GM12878 (cell line): ENCODE measurements at places on chromosomes 2 and 18.

DNA sequence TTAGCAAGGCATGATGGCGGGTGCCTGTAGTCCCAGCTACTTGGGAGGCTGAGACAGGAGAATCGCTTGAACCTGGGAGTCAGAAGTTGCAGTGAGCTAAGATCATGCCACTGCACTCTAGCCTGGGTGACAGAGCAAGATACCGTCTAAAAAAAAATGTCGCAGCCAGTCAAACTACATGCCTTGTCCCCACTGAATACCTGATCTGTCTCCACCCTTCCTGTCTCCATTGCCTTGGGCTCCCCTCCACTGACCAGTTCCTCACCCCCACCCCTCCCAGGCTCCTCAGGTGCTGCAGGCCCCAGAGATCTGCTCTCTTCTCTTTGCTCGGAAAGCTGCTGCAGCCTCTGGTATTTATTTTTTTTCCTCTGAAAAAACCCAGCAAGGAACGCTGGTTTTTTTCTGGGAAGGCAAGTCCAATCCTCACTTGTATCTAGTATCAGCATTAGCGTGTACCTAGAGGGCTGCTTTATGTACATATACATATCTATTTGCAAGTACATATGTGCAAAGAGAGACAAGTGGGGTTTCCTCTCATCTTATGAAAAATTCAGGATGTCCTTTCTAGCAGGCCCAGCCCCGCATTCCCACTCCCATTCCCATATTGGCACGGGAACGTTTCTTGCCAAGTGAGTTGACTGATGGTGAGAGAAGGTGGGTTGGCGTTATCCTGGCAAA, 4.4 kb downstream of the PSD4 start:
- DNase-seq = no peak

DNA sequence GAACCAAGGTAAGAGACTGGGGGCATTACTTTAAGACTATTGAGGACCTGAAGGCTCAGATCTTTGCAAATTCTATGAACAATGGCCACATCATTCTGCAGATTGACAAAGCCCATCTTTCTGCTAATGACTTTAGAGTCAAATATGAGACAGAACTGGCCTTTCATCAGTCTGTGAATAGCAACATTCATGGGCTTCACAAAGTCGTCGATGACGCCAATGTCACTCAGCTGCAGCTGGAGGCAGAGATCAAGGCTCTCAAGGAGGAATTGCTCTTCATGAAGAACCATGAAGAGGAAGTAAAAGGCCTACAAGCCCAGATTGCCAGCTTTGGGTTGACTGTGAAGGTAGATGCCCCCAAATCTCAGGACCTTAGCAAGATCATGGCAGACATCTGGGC, 43.8 kb upstream of the SLC4A10 start:
- DNase-seq = no peak

GRCh38 chr18:10274301-10274700, 180.1 kb upstream of the APCDD1 start:
- DNase-seq = no peak

- no peak for DNase-seq
Observed at GRCh38 chr18:49880661-49881060, 67.3 kb upstream of the ACAA2 start.

DNA sequence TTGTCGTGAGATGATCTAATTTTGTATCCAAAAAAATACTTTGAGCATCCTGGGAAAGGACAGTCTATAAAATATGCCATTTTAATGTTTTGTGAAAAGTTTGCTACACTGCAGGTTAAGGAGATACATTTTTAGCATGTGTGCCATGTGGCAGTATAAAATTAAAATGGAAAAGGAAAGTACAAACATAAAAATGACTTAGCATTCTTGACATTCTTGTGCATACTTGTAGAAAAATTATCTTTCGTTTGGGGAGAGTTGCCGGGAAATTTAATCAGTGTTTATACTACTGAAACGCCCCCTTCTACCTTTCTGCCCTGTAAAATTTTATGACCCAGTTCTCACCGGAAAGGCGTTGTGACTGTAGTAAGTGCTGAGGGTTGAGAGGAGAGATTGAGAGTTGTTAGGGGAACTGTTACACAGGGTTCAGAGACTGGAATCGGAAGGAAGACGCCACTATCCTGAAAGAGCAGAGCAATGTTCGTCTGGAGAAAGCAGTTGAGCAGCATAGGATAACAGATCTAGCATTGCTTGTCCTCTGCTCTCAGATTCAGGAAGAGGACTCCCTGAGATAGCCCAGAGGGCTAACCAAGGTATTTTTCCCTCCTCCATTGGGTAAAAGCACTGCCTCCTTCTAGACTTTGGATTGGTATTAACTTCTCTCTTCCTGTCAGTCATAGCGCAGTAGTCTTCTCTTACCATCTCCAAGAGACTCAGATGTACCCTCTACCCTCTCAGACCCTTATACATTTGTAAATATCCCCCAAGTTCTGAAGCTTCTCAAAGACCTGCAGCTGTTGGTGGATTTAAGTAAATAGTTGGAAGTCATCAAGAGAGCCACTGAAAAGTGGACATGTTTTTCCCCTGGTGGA, 2.7 kb downstream of the CDH20 start:
- DNase-seq = no peak

DNA sequence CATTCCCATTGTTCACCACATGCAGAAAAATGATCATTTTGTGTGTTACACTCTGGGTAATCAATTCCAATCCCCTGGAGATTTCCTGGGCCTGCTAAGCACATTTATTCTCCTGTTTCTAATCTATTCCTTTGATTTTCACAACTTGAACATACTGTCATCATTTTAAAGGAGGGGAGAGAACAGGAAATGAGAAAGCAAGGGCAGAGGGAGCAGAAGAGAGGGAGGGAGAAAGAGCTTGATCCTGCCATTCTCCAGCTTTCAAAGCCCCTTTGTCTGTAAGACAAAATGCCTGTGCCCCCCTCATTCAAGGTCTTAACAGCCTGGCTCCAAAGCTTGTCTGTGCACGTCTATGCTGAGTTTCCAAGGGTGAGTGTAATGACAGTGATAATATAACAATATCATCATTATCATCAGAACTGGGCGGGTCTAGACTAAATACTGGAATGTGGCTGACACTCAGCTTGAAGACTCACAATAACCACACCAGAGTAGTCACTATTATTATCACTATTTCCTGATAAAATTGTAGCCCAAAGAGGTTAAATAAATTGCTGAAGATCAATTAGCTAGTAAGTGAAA, 164.4 kb upstream of the KLHL29 start:
- no peak for DNase-seq

- no peak for DNase-seq
Observed at GRCh38 chr2:239312081-239312511, 88.7 kb downstream of the HDAC4 start.

DNA sequence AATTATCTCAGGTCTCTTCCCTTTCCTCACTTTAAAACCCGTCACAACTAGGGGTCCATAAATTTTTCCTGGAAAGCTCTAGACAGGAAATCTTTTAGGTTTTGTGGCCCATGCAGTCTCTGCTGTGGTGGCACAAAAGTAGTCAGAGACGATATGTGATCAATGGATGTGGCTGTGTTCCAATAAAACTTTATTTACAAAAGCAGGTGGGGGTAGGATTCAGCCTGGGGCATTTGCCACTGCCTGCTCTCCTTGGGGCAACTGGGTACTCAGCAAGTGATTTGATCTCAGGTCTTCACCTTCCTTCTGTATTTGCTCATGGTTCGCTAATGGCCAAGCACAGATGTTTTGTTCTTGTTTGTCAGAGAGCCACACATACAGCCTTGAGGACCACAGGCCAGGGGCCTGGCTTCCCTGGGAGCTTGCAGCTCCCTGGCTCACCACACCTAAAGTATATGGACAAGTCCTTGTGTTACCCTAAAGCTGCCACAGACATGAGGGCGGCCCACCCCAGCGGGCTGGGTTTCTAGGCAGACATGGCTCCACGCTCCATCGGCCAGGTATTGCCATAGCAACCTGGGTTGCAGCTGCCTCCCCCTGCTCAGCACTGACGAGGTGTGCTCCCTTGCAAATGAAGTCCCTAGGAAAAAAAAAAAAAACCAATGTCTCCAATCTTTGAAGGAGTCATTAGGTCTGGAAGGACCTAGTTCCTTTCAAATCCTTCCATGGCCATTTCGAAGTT, 89.7 kb upstream of the YWHAQ start:
- DNase-seq = no peak

- no peak for DNase-seq
Observed at GRCh38 chr2:126571403-126571802, 84.6 kb upstream of the GYPC start.

DNA sequence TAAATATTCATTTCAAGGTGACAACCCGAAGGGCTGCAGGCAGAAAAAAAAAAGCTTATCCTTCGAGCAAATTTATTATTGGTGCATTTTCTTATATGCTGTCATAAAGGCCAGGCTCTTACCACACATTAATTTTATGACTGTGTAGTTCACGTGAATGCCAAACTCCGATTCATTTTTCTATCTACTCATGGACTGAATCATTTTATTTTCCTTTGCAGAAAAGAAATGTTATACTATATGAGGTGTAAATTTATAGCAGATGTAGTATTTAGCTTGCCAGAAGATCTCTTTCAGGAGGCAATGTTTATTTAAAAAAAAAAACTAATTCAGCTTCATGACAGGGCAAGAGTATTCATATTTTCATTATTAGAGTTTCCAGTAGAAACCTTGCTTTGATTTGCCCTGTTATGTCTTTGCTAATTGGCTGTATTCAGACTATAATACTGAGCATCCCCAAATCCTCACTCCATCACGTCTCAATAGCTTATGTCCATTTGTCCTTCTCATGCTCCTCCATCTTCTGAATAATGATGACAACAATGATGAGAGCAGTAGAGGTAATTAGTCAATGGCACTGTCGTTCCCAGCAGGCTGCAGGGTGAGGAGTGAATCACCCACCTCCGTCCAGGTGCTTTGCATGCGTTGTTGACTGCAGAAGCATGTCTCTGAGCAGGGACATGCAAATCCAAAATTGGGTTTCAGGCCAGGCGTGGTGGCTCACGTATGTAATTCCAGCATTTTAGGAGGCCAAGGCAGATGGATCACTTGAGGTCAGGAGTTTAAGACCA, 101.1 kb upstream of the RAB12 start:
- no peak for DNase-seq
